ENCODE measurements at places on chromosomes 13 and 19.

DNA sequence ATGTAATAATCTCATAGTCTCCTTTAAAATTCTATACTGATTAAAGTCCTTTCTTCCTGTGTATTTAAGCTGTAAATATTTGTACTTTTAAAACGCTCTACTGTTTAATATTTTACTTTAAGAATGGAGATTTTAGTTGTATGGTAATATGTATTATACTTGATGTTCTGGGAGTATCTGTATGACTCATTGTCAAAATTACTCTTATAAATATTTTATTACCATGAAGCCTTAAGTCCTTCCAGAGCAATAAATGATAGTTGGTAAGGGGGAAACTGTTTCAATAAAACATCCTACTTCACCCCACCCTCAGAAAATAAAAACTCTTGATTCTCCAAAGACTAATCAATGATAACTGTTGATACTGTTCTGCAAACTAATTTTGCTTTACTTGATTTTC is 6.4 kb downstream of the PCDH9 start:
- DNase-seq: no peak

- DNase-seq: no peak
These were observed 16.6 kb downstream of the GNA15 start for GRCh38 chr19:3152419-3152780.

DNA sequence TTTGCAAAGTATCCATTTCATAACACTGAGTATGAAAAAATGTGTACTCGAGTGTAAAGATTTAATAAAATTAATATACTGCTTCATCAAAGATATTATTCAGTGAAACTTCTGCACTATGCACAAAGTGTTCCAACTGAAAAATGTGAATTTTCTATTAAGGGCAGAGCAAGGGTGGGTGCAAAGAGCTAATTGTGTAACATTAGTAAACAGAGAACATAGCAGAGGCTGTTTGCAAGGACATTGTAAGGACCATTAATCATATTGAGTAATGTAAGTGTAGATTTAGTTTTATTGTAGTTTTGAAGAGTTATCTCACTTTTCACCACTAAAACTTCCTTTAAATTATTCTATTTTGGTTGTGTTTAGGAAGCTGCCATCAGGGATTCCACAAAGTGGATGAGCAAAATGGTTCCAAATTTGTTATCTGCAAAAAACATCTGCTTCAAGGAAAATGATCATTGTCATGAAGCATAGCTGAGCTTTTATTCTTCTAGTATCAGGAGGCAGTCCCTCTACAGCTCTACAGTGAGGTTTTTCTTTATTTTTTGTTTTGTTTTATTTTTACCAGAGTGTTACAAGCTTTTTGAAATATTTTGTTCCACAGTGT is 1375.4 kb downstream of the SLITRK1 start:
- DNase-seq: no peak

- DNase-seq: no peak
These were observed 13.6 kb downstream of the MBNL2 start for GRCh38 chr13:97235549-97236231.

GRCh38 chr13:24005755-24006281 is 108.5 kb upstream of the C1QTNF9B start:
- DNase-seq: no peak

DNA sequence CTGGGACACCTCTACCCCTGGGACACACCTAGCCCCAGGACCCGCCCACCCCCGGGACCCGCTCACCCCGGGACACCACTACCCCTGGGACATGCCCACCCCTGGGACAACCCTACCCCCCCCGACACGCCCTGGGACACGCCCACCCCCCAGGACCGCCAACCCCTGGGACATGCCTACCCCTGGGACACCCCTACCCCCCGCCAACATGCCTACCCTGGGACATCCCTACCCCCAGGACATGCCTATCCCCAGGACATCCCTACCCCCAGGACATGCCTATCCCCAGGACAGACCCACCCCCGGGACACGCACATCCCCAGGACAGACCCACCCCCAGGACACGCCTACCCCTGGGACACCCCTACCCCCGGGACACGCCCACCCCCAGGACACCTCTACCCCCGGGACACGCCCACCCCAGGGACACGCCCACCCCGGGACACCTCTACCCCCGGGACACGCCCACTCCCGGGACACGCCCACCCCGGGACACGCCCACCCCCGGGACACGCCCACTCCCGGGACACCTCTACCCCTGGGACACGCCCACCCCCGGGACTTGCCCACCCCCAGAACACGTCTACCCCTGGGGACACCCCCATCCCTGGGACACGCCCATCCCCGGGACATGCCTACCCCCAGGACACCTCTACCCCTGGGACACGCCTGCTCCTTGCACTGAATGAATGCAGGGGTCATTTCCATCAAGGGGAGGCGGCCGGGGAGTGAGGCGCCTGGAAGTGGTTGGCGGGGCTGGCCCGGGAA is 32.3 kb downstream of the ADPRHL1 start:
- DNase-seq: peak; percentile 14

DNA sequence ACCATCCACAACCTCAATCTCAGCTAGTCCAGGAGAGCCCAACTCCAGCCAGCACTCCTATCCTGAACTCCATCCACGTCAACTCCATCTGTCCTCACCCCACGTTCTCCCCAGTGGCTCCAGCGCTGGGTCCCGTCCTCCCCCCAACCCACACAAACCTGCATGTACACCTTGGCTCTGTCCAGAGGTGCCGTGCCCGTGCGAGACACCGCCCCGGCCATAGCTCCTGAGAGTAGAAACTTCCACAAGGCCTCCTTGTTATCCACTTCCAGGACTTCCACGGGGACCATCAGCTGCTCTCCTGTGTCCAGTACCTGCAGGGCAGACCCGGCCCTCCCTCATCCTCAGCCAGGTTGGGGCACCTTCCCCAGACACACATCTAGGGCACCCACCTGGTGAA is 1.7 kb downstream of the SLC25A41 start:
- no peak for DNase-seq

DNA sequence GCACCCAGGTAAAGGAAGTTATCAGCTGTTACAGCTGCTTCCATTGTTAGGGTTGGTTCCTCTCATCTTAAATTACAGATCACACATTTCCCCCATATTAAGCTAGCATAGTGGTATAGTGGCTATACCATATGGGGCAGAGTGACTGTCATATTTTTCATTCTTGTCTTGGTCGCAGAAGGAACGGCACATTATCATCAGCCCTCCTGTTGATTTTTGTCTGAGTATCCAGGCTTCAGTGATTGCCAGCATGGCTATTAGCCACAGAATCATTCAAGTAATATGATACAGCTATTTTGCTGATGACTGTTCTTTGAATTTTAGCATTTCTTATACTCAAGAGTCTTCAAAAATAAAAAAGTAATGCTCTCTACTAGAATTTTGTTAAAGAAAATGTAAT is 240.9 kb downstream of the LIG4 start:
- DNase-seq: no peak

DNA sequence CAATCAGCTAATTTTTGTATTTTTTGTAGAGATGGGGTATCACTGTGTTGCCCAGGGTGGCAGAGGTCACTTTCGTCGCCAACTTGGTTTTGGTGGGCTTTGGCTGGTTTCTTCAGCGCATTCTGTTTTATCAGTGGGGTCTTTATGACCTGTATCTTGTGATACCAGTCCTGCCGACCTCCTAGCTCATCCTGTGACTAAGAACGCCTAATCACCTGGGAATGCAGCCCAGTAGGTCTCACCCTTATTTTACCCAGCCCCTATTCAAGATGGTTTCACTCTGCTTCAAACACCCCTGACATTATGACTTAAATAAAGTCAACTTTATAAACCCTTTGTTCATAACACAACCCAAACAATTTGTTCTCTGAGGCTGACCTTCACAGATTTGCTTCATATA is 3.0 kb upstream of the ZNF878 start:
- no peak for DNase-seq

DNA sequence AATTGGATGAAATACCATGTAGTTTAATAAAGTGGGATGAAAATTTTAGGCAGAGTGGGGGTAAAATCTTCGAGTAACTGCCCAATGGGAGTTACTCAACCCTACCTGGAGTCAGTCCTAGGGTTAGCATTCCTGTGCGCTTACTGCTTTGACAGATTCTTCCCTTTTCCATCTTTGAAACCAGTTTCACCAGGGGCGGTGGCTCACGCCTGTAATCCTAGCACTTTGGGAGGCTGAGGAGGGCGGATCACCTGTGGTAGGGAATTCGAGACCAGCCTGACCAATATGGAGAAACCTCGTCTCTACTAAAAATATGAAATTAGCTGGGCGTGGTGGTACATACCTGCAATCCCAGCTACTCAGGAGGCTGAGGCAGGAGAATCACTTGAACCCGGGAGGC is 37.0 kb upstream of the CXCL17 start:
- no peak for DNase-seq

DNA sequence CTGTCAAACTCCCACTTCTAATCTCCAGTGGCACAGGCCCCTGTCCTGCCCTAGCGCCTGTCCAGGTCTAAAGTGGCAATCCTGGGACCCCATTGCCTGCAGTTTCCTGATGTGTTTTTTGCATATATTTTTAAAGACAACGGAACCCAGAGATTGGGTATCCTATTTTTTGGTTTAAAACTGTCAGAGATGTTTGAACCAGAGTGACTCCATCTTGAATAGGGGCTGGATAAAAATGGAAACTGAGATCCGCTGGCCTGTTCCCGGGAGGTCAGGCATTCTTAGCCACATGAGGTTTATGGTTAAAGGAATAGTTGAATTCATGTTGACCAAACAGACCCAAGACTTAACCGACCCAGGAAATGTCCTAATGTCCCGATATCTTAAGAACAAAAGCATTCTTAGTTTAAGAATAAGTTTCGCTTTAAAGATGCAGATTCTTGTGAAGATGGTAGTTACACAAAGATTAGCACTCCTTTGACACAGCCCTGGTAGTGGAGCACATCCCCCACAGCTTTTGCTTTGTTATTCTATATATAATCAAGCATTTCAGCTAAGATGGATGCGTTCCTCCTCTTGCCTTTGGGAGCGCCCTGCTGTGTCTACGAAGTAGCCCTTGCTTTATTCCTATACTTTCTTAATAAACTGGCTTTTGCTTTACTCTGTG is 332.1 kb downstream of the UQCRFS1 start:
- no peak for DNase-seq

DNA sequence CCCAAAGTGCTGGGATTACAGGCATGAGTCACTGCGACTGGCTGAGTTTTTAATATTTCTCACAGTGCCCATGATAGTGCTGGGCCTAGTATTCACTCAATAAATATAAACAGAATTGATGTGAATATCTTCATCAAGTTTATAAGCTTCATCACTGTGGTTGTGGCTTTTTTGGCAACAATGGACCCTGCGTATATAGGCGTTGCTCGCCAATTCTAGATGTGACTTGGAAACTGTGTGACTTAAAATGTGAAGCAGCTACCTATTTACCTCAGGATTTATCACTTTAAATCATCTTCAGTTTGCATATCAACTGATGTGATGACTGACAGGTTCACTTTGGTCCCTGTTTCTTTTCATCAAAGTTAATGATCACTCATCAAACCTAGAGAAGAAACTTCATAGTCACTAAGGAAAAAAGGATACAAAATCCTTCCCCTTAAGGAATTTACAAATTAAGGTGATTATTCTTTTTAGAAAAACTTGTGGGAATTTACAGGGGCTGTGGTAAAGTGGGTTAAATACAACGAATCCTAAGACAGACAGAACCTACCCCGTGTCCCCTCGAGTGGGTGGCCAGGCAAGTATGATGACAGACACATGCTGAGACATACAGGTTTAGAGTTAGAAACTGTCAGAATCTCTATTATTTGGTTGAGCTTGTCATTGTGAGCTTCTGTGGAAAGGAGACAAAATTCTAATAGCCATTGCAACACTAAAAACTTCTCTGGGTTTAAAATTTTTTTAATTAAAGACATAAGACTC is 101.3 kb downstream of the AKAP11 start:
- no peak for DNase-seq

DNA sequence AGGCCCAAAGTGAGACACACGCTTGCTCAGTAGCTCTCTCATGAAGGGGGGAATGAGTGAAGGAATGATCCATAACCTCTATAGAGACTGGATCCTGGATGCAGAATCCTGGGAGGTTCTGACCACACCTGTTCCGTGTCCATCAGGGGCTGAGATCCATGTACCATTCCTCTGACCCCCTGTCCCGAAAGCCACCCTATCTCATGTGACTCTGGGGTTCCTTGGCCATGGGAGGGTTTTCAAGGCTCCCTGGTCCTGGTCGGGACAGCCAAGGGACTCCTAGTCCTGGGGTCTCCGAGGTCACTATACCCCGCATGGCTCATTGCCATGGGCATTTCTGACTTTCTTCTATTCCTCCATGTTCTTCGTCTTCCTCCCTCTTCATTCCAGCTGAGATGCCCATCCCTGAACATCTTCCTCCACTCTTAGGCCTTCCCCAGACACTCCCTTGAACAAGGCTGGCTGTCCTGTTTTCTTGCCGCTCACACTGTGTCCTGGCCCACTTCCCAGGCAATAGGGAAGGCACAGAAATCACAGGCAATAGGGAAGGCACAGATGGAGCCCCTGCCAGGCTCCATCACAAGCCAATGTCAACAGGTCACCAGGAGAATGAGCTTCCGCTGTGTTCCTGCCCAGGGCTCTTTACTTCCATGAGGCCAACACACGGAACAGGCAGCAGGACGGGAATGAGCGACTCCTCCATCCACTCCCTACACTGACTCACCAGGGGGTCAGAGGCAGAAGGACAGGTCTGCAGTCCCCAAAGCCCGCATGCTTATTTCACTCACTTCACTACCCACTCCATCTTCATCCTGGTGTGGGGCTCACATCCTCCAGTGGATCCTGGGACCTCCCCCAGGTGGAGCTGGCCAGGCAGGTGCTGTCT is 3.2 kb downstream of the CEACAM5 start:
- DNase-seq: no peak

DNA sequence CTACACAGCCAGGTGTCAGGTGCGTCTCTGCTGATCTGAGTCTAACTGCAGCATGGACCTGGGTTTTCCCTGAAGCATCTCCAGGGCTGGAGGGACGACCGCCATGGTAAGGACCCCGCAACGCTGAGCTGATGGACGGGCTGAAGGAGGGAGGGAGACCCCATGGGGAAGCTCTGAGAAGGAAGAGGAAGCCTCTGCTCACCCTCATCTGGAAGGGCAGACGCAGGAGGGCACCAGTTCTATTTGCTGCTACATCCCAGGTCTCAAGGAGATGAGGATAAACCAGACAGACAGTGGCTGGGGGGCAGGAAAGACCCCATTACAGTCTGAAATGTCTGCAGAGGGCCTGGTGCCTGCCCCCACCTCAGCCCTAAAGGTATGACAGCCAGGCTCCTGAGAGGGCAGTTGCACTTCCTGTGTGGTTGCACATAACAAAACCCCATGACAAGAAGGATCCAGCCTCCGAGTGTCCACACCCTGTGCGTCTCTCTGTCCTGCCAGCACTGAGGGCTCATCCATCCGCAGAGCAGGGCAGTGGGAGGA is at the start of gene LILRA2:
LILRA2 (plus strand) TSS at position 461 of the 543 bp plus-strand sequence. CDS start 89 bp downstream, outside the sequence.
- no peak for DNase-seq

DNA sequence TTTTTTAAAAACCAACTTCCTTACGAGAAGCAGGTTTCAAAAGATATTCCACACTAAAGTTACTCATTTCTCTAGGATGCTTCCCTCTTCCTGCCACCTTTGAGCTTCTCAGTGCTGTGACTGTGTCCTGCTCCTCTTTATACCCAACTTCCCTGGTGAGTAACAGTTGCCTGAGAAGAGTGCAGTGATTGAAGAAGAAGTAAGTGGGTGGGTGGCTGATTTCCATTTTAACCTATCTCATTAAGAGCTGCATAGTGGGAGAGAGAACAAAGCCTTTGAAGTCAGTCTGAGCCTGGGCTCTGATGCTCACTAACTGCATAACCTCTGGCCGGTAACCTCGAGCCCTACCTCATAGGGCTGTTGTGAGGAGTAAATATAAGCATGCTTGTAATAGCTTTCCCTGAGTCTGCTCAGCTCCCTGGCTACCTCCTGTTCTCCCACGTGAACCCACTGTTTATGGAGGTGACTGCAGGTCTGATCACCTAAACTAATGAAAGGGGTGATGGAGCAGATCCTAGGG is 977.3 kb downstream of the UQCRFS1 start:
- no peak for DNase-seq

- DNase-seq: no peak
These were observed 50.0 kb downstream of the GAS6 start for GRCh38 chr13:113813749-113814434.

Data from AG08395 (cell line).